ENCODE measurements at places on chromosomes 12 and 14.

GRCh38 chr12:92357584-92358261, 212.1 kb upstream of the BTG1 start:
- DNase-seq: no peak

DNA sequence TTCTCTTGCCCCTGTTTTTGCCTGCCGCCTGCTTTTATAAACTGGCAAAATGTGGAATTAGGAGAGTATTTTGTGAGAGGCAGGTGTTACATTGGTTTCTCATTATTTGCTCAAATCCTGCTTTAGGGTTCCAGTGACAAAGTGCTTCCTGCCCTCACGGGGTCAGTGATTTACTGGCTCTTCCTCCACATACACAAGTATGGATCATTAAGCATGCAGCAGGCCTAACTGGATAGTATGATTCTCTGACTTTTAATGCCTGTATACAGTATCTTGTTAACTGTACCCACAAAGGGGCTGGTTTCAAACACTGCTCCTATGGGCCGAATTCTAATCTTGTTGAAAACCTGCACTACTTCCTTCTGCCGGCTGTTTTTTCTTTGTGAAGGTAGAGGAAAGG, 63.2 kb downstream of the PTCSC3 start:
- DNase-seq: no peak

GRCh38 chr12:101925935-101926334, 48.6 kb downstream of the DRAM1 start:
- DNase-seq: no peak

DNA sequence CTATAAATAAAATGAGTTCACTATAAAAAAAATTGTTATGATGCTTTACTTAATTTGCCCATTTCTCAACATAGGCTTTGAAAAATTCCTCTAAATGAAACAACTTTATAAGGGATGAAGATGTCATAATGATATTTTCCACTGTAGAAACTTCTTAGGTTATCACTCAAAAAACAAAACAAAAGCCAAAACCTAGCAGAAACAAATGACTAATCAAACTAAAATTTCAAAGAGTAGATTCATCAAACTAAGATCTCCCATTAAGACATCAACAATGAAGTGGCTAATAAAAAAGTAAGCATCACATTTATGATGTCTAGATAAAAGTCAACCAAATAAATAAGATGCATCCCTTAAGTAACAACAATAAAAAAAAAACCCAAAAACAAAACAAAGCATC, 36.9 kb upstream of the TTC7B start:
- DNase-seq: no peak

DNA sequence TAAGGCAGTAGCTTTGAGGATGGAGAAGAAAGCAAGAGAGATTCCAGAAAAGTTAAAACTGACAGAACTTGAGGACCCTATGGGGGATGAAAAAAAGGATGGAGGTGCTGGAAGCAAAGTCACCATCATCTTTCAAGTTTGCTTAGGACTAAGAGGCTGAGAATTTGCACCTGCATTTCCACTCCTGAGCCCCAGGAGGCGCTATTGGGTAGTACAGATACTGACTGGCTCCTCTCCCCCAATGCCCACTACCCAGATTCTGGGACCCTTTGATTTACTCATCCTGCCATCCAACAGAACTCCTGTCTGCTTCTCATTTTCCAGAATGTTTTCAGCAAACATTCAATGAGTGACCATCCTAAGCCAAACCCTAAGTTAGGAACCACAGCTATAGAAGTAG, 34.0 kb upstream of the CMKLR1 start:
- DNase-seq: no peak

DNA sequence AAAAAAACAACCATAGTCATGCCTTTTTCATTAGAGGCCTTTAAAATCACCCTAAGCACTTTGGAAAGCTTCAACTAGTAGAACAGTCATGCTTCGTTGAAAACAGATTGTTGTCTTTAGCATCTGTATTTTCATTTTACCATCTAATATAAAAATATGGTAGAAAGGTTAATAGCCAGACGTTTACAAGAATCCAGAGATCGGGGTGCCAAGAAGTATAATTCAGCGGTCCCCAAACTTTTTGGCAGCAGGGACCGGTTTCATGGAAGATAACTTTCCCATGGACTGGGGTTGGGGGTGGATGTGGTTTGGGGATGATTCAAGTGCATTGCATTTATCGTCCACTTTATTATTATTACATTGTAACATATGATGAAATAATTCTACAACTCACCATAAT, 138.4 kb downstream of the GLT1D1 start:
- DNase-seq: no peak

- DNase-seq: no peak
These were observed 181.9 kb downstream of the SLC15A5 start for GRCh38 chr12:16095531-16096110.

DNA sequence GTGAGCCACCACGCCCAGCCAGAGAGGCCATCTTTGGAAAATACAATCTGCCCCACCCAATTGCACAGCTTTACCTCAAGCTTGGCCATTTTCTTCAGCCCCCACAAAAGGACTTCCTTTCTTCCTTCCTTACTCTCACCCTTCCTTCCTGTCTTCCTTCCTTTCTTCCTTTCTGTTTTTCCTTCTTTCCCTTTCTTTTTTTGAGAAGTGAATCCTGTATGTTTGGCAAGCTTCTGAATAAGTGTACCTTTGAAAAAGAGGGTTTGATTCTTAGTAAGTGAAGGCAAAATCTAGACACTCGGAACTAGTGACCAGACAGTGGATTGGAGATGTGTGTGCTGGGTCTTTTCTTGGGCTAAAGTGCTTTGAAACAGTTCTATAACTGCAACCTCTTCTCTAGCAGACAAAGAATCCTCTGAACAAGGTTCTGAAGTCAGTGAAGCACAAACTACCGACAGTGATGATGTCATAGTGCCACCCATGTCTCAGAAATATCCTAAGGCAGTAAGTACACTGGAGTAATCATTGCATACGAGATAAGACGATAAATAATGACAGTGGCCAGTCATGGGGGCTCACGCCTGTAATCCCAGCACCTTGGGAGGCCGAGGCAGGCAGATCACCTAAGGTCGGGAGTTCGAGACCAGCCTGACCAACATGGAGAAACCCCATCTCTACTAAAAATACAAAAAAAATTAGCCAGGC, 49.5 kb downstream of the SUPT16H start:
- no peak for DNase-seq
